Right cardiac atrium (tissue), 5 donors: ENCODE measurements at places on chromosomes 3 and 15. TPM values are rescaled to one million over a fixed set of nuclear protein-coding genes. Genes with fewer than 3 reads are reported as not detected.

- DNase-seq: no peak
Observed at GRCh38 chr3:177185035-177185574, 12.2 kb downstream of the TBL1XR1 start.

- peak; percentile 83 for DNase-seq
Observed at GRCh38 chr3:28726840-28727239, 378.2 kb upstream of the AZI2 start.

DNA sequence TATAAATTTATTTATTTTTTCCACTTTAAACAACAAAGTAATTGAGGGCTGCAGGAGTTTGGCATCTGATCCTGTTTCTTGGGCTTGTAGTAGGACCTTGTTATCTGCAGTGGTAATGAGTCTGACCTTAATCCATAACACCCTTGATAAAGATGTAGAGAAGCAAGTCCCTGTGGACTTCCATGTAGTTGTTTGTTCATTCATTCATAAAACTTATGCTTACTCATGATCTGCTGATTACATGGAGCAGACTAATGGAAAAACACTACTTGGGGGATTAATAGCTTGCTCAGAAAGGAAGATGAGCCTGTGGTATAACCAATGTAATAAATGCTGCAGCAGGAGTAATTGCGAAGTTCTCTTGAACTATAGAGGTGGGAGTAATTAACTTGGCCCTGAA, 271.5 kb upstream of the TBL1XR1 start:
- no peak for DNase-seq

DNA sequence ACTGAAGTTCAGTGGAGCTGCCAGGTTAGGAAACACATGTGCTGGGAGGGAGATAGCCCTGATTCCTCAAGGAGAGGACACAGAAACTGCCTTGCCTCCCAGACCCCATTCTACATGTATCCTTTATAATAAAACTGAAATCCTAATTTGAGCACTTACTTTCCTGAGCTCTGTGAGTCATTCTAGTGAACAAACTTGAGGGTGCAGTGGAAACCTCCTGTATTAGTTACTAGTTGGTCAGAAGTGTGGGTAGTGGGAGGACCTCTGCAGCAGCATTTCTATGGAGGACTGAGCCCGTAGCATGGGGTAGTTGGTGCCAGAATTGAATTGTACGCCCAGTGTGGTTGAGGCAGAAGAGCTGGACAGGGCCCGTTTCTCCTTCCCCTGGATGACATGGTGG, 23.9 kb downstream of the ATP1B3 start:
- DNase-seq: no peak

DNA sequence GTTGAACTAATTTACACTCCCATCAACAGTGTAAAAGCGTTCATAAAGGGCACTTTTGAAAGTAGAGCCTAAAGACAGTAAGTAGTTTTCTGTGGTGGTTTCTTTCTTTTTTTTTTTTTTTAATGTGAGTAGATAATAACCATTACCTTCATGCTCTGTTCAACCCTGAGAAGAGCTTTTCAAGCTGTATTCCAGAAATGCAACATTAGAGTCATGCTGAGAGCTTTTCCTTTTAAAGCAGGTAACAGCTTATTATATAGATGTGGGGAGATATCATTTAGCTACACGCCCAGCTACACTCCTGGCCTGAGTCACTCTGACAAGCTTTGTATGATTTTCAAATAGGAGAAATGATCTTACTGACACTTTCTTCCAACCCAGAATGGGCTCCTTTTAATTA, 96.2 kb upstream of the ARHGEF26 start:
- no peak for DNase-seq

GRCh38 chr15:26087881-26088280, 224.8 kb upstream of the ATP10A start:
- no peak for DNase-seq

- no peak for DNase-seq
Observed at GRCh38 chr3:67416703-67417102, 237.7 kb downstream of the SUCLG2 start.

GRCh38 chr3:128573160-128573559, 77.5 kb downstream of the RPN1 start:
- no peak for DNase-seq

MORC1 gene
- total RNA-seq: not detected

DLG1 gene
- total RNA-seq: 51.1 TPM

DNA sequence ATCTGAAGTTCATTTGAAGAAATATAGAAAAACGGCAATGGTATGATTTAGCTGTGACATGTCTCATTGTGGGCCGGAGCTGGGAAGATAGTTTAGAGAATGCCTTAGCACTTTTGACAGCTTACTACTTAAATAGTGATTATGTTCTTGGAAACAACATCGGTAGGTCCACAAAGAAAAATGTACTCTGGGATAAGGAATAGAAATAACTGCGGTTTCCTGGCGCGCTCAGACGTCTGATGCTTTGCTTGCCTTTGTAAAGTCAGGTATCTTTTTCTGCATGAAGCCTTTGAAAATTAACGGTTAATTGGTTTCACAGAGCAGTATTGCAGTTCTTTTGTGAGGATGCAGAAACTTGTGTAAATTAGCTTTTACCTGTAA, 1.4 kb downstream of the USP3 start:
- no peak for DNase-seq

MUC4 gene
- total RNA-seq: 0.12 TPM

GRCh38 chr3:51968170-51968775, 1.0 kb upstream of the PCBP4 start:
- no peak for DNase-seq

DNA sequence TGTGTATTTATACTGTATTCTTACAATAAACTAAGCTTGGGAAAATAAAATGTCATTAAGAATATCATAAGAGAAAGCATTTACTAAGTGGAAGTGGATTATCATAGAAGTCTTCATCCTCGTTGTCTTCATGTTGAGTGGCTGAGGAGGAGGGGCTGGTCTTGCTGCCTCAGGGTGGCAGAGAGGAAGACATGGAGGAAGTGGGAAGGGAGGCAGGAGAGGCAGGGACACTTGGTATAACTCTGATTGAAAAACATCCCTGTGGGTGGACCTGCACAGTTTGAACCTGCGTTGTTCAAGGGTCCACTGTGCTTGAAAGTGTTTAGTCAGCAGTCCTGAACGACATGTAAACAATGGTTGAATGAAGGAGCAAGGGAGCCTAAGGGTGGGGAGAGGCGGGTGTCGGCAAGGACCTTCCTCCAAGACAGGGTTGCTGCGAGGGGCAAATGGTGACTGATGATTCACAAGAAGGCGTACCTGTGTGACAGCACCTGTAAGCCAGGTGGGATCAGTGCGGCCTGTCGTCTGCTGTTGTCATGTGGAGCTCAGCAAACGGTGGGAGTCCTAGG, 103.8 kb upstream of the KLF13 start:
- no peak for DNase-seq

DNA sequence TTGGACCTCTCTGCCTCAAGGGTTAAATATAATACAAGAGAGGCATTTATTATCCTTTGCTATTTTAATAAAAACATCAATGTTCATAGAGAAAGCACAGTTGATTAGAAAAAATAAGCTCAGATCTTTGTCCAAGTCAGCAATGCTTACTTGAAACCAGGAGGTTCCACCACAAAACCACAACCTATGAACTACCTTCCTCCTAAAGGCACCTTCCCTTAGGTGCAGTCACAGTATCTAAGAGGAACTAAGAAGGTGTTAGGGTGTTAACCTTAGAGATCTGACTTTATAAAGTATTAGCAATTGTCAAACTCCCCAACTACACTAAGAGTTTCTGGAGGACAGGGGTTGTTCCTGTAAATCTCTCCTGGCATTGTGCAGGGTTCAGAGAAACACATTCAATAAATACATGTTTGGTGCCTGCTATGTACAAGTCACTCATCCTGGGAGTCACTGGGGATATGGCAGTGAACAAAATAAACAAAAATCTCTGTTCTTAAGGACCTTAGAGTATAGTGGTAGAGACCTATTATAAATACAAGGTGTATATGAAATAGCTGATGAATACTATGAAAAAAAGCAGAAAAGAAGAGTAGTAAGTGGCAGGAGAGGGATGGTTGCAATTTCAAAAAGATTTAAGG, 208.6 kb downstream of the NFKBIZ start:
- DNase-seq: no peak

RTP4 gene
- 1.9 TPM for total RNA-seq

DNA sequence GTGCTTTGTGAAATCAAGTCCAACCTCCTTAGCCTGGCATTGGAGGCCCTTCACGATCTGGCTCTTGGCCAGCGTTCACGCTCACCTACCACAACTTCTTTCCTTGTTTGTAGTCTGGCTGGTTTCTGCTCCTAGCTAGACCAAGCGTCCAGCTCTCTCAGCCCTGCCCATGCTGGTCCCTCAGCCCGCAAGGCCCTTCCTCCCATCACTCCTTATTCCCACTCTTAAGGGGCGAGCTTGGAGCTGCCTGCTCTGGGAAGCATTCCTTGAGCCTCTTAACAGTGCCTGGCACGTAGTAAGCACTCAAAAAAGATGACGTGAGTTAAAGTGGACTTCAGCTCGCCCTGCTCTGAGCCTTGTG, 8.7 kb downstream of the SLC6A6 start:
- no peak for DNase-seq

NEK11 gene
- 2.6 TPM for total RNA-seq

DNA sequence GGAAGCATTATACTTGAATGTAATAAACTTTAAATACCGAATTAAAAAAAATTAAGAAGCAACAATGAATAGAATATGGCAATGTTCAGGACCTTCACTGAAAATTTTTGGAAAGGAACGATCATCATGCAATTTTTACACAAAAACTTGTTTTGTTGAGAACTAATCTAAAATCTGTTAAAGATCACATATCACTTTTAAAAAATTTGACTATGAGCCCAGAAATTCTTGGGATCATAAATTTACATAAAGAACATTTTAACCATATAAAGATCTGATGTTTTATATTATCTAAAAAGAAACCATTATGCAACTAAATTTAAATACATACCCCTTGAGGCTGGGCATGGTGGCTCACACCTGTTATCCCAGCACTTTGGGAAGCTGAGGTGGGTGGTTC, 76.2 kb upstream of the MELTF start:
- DNase-seq: no peak

IL17RC gene
- 35.1 TPM for total RNA-seq

SERPINI1 gene
- 3.7 TPM for total RNA-seq

FHIT gene
- 18.2 TPM for total RNA-seq

DNA sequence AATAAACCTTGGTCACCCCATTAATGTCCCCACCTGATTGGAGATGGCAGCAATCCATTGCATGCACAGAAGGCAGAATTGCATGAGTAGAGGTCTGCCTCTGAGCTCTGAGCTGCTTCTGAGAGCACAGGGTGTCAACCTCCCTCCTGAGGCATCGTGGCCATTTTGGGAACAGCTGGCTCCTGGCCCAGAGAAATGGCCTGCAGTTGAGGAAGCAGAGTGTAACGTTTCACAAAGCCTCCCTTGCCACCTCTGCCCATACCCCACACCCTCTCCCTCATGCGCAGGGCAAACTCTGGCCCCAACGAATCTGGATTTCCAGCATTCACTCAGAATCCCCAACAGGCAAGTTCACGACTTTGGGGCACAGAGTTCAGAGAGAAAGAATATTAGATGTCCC, 198.9 kb downstream of the ADAMTS9 start:
- DNase-seq: no peak

GRCh38 chr3:77590191-77590590, 550.3 kb downstream of the ROBO2 start:
- DNase-seq: no peak

C3orf20 gene
- total RNA-seq: 0.11 TPM

- DNase-seq: no peak
Observed at GRCh38 chr3:114310695-114311094, 16.9 kb downstream of the TIGIT start.
